ENCODE measurements at places on chromosomes 7 and 10.

- DNase-seq, result no peak
Measured at GRCh38 chr7:133618970-133619369, 366.1 kb downstream of the EXOC4 start.

GRCh38 chr10:35545878-35546590 lies 59.1 kb upstream of the GJD4 start:
- DNase-seq, result no peak

- DNase-seq, result no peak
Measured at GRCh38 chr7:148172920-148173319, 417.6 kb upstream of the C7orf33 start.

DNA sequence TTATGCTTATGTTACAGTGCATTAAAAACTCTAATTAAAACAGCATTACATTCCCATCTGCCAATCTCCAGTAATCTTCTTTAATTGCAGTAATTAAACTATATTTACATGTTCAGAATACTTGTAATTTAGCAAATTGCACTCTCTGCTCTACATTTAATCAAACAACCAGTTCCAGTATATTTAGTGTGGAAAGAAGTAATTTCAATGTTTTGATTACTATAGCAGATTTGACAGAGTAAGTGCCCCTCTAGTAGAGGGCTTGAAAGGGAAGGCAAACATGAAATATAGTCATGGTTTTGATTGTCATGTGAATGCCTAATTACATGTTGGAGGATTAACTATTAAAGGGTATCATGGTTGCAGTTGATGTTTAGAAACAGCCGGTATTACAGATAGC lies 739.7 kb downstream of the AUTS2 start:
- DNase-seq, result no peak

DNA sequence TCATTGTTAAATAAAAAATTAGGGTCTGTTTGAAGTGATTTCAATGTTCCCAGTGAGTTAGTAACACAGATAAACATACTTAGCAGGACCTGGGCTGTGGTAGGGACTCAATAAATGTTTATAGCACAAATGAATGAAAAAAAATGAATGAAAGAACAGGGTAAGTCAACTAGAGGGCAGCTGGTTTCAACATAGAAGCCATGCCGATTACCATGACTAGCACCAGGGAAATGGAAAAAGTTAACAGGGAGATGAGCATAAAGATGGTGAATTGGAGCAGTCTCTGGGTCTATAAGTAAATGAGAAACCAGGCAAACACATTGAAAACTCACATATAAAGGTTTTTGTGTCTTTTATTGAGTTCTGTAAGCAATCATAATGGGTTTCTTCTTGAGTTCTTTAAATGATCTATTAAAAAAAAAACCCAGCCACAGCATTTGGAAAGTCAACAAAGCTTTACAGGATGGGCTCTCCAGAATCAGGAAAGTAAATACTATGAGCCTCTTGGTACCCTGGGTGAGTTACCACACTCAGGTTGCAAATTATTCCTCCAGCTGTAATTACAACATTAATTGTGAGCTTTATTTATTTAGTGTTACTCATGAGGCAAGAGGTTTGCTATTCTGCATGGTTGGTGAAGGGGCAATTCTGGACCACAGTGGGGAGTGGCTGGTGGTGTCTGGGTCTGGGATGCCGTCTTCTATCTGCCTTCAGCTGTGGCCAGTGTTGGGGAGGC lies 46.1 kb upstream of the MTPN start:
- DNase-seq, result no peak

GRCh38 chr7:21767300-21767900 lies 178.3 kb downstream of the CDCA7L start:
- peak; percentile 39 for DNase-seq

DNA sequence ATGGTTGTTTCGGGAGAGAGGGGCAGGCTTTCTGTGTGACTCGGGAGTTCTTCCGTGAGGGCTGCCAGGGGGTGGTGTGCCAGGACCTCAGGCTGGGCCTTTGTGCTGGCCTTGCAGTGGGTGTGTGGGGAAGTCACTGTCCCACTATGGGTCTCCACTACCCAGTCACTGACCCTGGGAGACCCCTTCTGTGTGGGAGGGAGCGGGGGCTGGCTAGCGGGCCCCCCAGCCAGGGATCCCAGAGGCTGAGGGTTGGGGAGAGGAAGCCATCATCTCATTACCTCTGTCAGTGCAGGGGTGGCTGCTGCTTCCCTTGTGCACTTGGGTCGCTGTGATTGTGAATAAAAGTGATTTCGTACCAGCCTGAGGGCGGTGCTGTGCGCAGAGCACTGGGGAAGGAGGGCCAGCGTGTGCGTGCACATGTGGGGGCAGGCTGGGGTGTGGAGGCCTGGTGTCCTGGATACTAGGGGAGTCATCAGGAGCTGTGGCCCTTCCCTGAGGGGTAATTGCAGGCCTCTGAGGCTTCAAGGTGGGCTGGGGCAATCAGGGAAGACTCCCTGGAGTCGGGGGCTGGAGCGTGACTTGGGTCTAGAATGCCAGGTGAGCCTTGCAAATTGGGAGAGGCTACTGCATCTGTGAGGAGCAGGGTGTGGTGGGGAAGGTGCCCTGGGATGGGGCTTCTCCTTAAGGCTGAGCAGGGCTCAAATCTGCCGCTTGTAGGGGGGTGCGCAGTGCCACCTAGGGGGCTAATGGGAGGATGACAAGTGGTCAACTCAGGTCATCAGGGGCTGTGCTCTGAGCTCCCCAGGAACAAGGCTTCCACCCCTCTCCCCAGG lies 98.9 kb downstream of the NEURL1 start:
- DNase-seq, result no peak

GRCh38 chr10:87771871-87772500 lies 46.0 kb downstream of the ATAD1 start:
- DNase-seq, result no peak

DNA sequence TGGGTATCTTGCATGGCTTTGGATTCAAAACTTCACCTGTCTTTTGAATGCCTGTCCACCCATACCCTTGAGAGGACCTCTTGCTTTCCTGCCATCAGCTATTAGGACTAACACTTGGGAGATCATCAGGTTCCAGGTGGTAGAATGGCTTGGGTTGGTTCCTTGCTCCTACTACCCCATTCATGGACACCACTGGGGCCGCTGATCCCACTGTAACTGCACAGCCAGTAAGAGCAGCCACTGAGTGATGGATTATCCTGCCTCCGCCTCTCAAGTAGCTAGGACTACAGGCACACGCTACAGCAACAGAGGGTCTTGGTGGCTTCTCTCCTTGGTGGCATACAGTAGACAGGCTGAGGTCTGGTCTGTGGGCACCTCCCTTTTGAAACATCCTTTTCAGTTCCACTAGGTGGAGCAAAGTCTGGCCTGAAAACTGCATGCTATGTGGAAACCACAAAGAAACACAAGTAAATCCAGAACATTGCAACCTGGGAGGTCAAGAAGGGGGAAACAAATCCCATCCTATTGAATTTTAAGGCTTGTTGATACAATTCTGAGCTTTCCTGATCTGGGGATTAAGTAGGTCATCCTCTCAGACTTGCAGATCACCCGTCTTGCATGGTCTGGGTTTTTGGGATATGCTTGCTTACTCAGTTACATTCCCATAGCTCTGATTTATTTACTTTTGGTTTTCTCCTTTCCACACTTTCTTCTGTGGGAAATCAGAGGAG lies 9.4 kb downstream of the WBP1L start:
- DNase-seq, result no peak

Data from renal cortex interstitium (tissue), 15 donors.